SHP77 treated with DMSO at 0.1 percent for 48 hours (cell line): ENCODE measurements at places on chromosomes 5 and 9.

DNA sequence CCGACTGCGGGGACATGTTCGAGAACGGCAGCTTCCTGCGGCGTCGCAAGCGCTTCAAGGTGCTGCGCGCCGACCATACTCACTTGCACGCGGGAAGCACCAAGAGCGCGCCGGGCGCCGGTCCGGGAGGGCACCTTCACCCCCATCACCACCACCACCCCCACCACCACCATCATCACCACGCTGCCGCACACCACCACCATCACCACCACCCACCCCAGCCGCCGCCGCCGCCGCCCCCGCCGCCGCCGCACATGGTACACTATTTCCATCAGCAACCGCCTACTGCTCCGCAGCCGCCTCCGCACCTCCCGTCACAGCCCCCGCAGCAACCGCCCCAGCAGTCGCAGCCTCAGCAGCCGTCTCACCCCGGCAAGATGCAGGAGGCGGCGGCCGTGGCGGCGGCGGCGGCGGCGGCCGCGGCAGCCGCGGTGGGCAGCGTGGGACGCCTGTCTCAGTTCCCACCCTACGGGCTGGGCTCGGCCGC, 514 bp downstream of the FOXB2 start:
- no peak for DNase-seq

- no peak for DNase-seq
Measured at GRCh38 chr5:160833806-160834205, 18.2 kb downstream of the ATP10B start.

GRCh38 chr9:125374443-125375309, 113.0 kb downstream of the GAPVD1 start:
- peak; percentile 56 for DNase-seq

DNA sequence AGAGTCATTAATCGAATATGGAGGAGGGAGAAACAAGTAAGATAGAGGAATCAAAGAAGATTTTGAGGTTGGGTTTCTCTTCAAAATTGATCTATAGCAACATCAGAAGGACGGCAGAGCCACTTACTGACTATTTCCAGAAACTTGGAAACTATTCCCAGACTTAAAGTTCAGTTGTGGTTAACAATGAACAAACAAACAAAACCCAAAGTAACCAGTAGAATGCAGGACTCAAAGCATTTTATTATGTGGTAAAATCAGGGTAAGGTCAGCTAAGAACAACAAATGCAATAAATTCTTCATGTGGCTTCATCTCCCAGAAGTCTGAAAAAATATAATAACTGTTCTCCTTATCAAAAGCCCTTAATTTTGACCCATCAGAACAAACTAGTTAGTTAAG, 54.9 kb upstream of the OSMR start:
- DNase-seq = no peak

GRCh38 chr5:34923694-34924461, 5.5 kb upstream of the DNAJC21 start:
- no peak for DNase-seq

DNA sequence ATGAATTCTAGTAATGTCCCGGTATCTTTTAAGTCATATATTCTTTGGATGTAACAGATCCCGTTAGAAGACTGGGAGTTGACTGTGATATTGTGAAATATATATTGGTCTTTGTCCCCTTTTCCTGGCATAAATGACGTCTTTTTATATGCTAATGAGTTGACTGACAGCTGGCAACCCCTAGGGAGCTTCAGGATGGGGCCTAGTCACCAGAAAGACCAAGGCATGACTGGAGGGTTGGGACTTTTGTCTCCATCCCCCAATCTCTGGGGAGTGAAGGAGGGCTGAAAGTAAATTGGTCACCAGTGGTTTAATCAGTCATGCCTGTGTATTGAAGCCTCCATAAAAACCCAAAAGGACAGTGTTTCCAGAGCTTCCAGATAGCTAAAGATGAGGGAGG, 241.6 kb downstream of the PJA2 start:
- no peak for DNase-seq

DNA sequence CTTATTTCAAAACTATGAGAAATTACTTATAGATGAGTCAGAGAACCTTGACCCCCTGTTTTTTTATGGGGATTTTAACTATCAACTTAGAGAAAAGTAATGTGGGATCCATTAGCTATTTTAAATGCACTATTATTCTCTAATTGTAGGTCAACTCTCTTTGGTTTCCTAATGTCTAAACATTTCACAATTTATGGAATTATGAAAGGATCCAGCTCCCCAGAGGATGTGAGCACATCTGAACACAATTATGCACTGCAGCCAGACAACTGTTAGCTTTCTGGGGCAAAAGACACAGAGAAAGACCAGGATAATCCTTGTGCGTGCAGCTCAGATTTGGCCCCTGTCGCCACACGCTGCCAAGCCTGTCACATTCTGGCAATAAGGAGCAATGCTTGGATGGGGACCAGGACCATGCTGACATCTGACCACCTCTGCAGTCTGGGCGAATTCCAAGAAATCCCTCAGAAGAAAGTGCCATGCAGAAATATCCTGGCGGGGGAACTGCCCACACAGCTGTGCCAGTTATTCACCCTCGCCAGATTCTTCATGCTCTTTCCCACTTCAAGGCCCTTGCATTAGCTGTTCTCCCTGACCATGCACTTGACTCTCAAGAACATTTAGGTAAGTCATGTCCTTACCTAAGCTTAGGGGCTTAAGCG, 22.2 kb upstream of the CMBL start:
- DNase-seq = no peak

DNA sequence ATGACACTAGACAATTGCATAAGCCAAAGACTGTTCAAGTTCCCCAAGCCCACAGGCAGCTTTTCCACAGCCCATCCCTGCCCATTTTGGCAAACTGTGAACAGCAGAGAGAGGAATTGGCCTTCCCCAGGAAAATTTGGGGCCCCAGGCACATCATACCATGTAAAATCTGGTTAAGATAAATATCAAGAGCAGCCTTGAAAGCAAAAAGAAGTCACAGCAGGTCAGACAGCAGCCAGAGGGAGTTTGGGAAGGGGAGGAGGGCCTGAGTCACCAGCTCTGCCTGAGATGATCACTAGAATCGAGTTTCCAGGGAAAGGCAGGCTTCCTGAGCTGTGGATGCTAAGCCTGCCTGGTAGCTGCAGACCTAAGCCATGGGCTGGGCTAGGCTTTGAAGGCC, 179.2 kb downstream of the RFK start:
- no peak for DNase-seq

GRCh38 chr9:4114569-4115505, 185.0 kb downstream of the GLIS3 start:
- DNase-seq = no peak

- peak; percentile 26 for DNase-seq
Measured at GRCh38 chr5:10502130-10502529, 60.5 kb downstream of the ROPN1L start.

GRCh38 chr9:135073741-135074305, 13.6 kb upstream of the OLFM1 start:
- no peak for DNase-seq

GRCh38 chr9:110602281-110602680, 22.7 kb upstream of the SVEP1 start:
- DNase-seq = no peak

DNA sequence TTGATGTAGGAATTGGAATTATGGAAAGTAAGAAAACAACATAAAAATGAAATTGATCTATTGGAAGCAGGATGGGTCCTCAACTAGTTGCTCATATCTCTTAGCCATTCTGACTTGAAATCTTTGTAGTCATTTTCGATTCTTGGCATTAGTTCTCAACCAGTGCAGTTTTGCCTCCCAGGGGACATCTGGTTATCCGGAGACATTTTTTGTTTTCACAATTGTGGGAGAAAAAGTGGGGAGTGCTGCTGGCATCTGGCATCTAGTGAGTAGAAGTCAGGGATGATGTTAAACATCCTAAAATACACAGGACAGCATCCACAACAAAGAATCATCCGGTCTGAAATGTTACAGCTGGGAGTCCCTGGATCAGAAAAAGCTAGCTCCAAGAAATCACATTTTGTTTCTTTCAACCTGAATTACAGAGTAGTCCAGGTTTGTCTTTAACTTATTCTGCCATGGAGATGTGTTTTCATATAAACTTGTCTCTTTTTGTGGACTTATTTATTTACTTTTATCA, 74.9 kb downstream of the FBXL7 start:
- no peak for DNase-seq

DNA sequence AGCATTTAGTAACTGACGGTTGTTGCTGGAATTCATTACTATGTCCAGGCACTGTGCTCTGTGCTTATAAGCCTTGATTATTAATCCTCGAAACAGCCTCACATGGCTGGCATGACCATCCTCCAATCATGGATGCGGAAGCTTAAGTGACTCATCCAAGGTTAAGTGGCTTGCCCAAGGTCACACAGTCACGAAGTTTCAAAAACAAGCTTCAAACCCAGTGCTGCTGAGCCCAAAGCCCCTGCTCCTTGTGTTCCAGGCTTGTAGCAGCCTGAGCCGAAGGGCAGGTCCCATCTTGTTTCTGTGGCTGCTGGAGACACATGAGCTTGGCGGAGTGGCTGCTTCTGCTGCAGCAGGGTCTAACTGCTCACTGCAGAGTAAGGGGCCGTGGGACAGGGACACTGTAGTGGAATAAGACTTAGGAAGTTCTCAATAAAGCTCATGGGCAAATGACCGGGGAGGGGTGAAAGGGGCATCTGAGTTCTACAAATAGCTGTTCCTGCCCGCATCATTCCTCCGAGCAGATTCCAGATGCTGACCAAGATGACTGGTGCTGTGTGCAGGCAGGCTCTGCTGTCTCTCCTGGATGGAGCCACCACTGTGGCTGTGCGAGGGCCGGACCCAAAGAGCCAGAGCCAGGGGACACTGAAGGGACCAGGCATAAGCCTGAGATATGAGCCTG, 32.4 kb downstream of the WHRN start:
- no peak for DNase-seq

DNA sequence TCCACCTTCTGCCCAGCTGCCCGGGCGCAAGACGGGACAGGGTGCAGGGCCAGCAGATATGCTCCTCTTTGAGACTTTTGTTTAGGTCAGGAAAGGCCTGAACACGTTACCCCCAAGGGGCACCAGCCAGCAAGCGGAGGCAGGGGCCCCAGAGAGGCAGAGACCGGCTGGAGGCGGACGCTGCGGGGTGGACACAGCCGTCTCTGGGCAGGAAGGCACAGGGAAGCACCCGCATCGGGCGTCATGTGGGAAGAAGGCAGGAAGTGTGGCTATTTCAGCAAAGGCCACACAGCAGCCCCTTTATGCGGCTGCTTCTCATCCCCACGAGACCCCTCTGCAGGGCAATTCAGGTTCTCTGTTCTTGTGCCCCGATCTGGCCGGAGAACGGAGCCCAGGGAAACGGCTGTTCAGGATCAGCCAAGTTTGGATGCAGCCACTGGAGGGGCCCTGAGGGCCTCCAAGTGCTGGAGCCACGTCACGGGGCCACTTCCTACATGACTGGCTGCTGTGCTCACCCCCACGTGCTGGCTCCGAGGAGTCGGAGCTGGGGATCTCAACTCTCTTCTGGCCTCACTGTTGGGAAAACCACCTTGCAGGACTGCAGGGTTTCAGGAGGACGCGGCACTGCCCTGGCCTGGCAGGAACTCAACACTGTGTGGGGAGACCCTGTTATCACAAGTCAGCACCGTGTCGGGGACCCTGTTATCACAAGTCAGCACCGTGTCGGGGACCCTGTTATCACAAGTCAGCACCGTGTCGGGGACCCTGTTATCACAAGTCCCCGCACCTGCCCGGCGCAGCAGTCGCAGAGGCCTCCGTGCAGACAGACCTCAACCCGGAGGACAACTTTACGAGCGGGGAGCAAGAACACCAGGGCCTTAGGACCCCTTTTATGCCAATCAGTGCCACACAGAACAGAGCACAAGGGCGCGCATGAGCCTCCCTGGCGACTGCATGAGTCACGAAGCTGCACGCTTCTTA, 44.4 kb downstream of the SLC12A7 start:
- DNase-seq = no peak

DNA sequence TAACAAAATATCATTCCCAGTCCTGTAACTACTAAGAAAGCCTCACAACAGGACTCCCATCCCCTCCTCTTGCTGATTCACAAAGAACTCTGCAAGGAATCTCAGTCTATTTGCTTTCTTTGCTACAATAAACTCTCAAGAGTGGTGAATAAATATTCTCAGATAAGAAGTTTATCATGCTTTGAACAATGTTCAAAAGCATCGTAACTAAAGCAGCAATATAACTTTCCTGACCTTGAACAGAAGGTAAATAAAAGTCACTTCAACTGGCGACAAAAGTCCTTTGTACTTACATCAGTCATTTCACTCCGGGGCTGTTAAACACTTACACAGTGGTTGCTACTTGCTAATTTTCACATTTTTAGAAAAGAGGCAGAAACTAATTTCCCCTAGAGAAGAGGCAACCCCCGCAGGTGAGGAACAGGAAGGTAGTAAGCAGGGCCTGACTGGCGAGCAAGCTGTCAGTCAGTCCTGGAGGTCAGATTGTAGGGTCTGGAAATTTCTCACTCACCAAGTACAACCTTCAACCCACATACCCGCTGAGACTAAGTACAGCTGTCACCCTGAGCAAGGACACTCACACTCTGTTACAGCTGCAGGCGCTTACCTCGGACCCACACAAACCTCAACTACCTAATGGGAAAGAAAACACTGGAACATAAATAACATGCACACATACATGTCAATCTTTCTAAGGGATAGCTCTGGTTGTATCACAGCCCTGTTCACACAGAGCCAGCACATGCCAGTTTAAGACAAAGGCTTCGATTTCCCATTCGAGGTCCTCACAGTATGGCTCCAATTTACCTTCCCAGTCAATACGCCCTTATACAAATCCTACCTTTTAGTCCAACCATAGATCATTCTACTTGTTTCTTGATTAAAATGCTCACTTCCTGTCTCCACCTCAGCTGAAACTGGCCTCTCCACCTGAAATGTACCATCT, 104.6 kb upstream of the RETREG1 start:
- no peak for DNase-seq

DNA sequence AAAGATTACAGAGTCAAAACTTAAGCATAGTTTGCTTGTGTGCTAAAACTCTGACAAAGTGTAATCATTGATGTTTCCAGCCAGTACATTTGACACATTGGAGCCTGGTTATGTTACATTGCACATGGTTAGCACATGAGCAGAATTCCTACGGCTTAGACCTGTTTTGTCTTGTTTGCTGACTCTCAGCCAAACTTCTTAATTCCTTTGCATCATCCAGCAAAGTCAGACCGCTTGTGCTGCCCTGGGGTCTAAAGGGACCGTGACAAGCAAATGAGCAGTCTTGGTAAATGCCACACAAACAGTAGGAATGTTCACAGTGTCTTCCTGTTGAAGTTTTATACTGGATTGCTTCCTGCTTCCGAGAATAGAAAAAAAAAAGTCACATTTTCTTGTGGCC, 72.0 kb upstream of the ENTREP1 start:
- DNase-seq = no peak
